ENCODE measurements at places on chromosomes 13 and 19.

- H3K36me3 ChIP-seq = no peaks in the 10 kb centered on the region
- no peak overlapping the region for H3K4me3 ChIP-seq
- H3K27me3 ChIP-seq = no peaks in the 10 kb centered on the region
- DNase-seq = no peak
- H3K4me1 ChIP-seq = no peaks in the 10 kb centered on the region
- no peak overlapping the region for H3K27ac ChIP-seq
Observed at GRCh38 chr13:67278235-67278634, 48.1 kb upstream of the PCDH9 start.

DNA sequence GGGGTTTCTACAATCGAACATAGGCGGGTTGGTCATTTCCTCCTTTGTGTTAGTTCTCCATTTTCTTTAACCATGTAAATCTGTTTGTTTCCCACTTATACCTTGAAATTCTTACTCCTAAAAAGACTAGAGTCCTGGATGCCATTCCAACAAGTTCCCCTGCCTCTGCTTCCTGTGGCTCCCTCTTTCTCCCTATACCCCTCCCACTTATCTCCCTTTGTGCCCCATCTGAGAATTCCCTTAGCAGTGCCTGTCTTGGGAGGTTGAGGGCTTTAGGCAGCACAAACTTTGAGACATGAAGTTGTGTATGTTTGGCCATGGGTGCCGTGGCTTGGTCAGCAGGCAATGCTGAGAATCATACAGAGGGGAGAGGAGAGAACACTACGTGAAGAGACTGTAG lies 176.4 kb downstream of the RGCC start:
- H3K27me3 ChIP-seq = no peaks in the 10 kb centered on the region
- H3K4me3 ChIP-seq = no peak overlapping the region
- H3K27ac ChIP-seq = no peak overlapping the region
- no peaks in the 10 kb centered on the region for H3K36me3 ChIP-seq

- DNase-seq = no peak
- no peaks in the 10 kb centered on the region for H3K36me3 ChIP-seq
- no peaks in the 10 kb centered on the region for H3K27me3 ChIP-seq
- no peaks in the 10 kb centered on the region for H3K4me1 ChIP-seq
- H3K27ac ChIP-seq = no peak overlapping the region
Observed at GRCh38 chr19:36987091-36987490, 71.0 kb downstream of the ZNF568 start.

- no peaks in the 10 kb centered on the region for H3K36me3 ChIP-seq
- no peak overlapping the region for H3K4me3 ChIP-seq
- H3K4me1 ChIP-seq = no peaks in the 10 kb centered on the region
- no peaks in the 10 kb centered on the region for H3K27me3 ChIP-seq
- no peak overlapping the region for H3K27ac ChIP-seq
Observed at GRCh38 chr19:8370176-8371010, 6.4 kb downstream of the ANGPTL4 start.

- H3K27me3 ChIP-seq = no peaks in the 10 kb centered on the region
- no peak for DNase-seq
- no peaks in the 10 kb centered on the region for H3K4me1 ChIP-seq
- H3K4me3 ChIP-seq = no peak overlapping the region
Observed at GRCh38 chr13:32142956-32143375, 111.4 kb downstream of the FRY start.

- no peak overlapping the region for H3K27ac ChIP-seq
- no peak for DNase-seq
- peaks cover 5% of the 10 kb centered on the region for H3K36me3 ChIP-seq
- H3K27me3 ChIP-seq = no peaks in the 10 kb centered on the region
Observed at GRCh38 chr19:1155352-1156304, 18.4 kb downstream of the SBNO2 start.

GRCh38 chr19:18894254-18895037 lies 1.5 kb downstream of the CERS1 start:
- no peaks in the 10 kb centered on the region for H3K4me1 ChIP-seq
- H3K4me3 ChIP-seq = no peak overlapping the region
- no peaks in the 10 kb centered on the region for H3K27me3 ChIP-seq
- no peak for DNase-seq
- H3K27ac ChIP-seq = no peak overlapping the region

DNA sequence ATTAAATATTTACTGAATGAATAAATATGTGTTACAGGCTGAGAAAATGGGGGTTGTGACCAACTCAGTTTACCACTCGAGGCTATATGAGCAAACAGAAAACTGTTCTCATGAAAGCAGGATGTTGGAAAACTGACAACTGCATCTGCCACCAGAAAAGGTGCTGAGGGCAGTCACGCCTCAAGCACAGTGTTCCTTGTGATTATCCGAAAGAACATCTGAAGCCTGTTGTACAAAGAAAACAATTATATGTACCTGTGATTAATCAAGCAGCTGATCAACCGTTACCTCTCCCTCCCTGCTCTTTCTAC lies 6.2 kb upstream of the KLK13 start:
- H3K27ac ChIP-seq = no peak overlapping the region
- no peaks in the 10 kb centered on the region for H3K36me3 ChIP-seq
- H3K4me3 ChIP-seq = no peak overlapping the region
- no peaks in the 10 kb centered on the region for H3K4me1 ChIP-seq
- no peaks in the 10 kb centered on the region for H3K27me3 ChIP-seq

DNA sequence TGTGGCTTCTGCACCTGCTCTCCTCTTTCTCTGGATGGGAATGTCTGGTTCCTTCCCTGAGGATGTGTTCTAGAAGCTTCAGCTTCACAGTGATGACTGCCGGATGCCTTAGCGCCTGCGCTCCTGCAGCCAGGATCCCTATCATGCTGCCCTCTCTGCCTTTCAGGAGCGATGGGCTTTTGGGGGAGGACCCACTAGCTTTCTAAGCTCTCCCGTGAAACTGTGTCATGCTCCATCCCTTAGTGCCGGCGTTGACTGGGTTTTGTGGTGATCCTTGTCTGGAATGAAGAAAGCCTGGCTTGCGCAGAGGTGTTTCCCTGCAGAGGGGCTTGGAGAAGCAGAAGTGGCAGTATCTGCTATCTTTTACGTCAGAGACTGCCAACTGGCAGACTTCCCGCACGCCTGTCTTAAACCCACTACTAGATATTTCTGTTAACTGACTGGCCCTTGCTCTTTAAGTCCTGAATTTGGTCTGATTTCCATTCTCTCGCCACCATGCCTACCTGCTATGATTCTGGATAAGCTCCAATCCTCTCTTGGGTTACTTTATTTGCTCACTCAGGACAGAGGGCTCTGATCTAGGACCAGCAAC lies 3.8 kb upstream of the KMT2B start:
- peaks cover 60% of the 10 kb centered on the region for H3K4me1 ChIP-seq
- H3K27me3 ChIP-seq = no peaks in the 10 kb centered on the region
- H3K36me3 ChIP-seq = no peaks in the 10 kb centered on the region

DNA sequence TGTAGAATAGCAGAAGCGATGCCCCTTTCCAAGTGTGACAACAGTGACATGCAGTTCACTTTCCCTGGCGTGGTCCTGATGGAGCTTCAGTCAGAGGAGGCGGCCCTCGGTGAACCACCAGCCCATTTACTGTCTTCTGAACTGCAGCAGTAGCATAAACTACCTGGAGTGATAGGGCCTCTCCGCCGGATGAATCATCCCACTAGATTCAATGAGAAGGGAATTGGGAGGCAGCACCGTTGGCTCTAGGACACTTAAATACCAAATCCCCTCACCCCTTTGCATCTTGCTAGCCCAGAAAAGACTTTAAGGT lies 112.8 kb upstream of the GPR12 start:
- no peak overlapping the region for H3K27ac ChIP-seq
- H3K4me1 ChIP-seq = no peaks in the 10 kb centered on the region
- H3K36me3 ChIP-seq = no peaks in the 10 kb centered on the region
- no peak overlapping the region for H3K4me3 ChIP-seq
- no peak for DNase-seq

DNA sequence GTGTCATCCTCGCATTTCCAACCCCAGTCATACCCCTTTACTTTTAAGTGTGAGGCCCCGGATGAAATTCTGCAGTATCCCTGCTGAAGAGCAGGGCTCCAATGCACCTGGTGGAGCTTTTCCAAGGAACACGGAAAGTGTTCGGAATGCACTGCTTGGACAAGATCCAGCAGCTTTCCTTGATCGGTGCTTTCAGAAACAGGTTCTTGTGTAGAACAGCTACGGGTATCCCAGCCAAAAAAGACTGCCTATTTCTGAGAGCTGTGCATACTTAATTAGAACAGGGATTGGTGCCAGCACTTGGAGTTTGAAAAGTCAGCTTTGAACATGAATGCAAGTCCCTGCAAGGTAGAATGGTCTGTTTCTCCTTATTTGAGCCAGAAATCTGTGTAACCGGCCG lies 87.2 kb upstream of the C1QTNF9B start:
- no peaks in the 10 kb centered on the region for H3K36me3 ChIP-seq
- peaks cover 3% of the 10 kb centered on the region for H3K27me3 ChIP-seq
- no peak overlapping the region for H3K4me3 ChIP-seq
- no peak overlapping the region for H3K27ac ChIP-seq

DNA sequence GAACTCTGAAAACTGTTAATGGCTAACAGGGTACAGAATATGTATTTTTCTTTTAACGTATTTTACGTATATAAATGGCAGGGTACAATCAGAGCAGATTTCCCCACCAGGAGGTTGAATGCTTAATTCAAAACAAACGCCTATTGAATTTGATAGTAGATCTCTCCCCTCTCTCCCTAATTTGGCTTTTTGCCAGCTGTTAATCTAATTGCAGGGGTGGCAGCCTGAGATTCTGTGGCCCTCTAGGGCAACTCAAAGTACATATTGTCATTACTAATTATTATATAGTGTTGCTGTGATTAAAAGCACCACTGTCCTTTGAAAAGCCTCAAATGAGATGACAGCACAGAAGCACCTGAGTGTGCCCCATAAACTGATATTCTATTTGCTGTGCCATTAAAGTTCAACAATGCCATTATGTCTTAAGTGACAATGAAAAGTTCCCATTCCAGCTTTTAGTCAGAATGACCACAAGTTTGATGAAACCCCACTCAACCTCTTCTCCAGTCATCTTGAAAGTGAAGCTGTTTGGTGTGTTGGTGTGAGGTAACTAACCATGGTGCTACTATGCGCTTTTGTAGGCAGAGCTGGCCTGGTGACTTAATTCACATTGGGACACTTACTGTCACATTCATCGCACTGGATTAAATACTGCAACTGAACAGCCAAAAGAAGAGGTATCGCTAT lies 351.4 kb downstream of the KCNRG start:
- no peaks in the 10 kb centered on the region for H3K36me3 ChIP-seq
- H3K4me1 ChIP-seq = peaks cover 28% of the 10 kb centered on the region
- DNase-seq = no peak

- H3K4me3 ChIP-seq = peak overlapping the region; percentile 92
- no peaks in the 10 kb centered on the region for H3K36me3 ChIP-seq
- no peak for DNase-seq
Observed at GRCh38 chr13:21672287-21672680, 1.4 kb downstream of the FGF9 start.

DNA sequence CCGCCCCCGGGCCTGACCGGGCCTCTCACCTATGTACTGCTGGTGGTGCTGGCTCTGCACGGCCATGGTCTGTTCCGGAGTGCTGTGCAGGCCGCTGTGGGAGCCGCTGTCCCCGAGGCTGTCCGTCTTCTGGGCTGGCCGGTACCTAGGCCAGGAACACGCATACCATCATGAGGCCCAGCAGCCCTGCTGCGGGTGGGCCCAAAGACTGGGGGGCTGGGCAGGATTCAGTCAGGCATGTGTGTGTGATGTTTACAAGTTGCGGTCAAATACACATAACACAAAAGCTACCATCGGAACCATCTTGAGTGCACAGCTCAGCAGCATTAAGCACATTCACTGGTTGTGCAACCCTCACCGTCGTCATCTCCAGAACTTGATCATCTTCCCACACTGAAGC lies 32.2 kb upstream of the RANBP3 start:
- DNase-seq = no peak
- H3K36me3 ChIP-seq = no peaks in the 10 kb centered on the region
- H3K4me1 ChIP-seq = no peaks in the 10 kb centered on the region
- H3K27me3 ChIP-seq = no peaks in the 10 kb centered on the region
- H3K27ac ChIP-seq = no peak overlapping the region

DNA sequence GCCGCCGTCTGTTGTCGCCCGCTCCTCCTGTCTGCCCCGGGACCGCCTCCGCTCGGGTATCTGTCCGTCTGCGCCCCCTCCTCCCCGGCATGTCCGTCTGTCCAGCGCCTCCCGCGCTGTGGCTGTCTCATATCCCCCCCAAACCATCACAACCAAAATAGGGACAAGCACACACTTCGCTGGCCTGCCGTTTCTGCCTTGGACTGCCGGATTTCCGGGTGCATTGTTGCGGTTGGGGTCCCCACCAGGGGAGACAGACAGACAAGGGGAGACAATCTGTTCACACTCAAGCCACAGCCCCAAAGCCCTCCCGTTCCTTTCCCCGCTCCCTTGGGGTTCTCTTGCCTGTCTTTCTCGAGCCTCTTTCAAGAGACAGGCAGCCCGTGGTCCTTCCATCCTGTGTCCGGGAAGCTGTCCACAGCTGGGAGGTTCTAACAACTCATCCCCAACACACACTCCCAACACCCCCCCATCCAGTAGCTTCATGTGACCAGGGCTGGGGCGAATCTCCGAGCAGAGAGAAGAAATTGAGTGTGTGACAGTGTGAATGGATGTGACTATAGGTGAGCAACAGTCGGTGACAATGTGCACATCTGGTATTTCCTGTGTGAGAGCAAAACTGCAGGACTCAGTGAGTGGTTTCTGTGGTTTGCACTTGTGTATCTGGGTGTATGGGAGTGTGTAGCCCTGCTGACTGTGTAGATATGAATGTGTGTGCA lies 16.5 kb upstream of the FOSB start:
- no peaks in the 10 kb centered on the region for H3K36me3 ChIP-seq
- peak; percentile 70 for DNase-seq
- peak overlapping the region; percentile 99 for H3K27ac ChIP-seq
- peaks cover 41% of the 10 kb centered on the region for H3K4me1 ChIP-seq
- H3K27me3 ChIP-seq = no peaks in the 10 kb centered on the region

DNA sequence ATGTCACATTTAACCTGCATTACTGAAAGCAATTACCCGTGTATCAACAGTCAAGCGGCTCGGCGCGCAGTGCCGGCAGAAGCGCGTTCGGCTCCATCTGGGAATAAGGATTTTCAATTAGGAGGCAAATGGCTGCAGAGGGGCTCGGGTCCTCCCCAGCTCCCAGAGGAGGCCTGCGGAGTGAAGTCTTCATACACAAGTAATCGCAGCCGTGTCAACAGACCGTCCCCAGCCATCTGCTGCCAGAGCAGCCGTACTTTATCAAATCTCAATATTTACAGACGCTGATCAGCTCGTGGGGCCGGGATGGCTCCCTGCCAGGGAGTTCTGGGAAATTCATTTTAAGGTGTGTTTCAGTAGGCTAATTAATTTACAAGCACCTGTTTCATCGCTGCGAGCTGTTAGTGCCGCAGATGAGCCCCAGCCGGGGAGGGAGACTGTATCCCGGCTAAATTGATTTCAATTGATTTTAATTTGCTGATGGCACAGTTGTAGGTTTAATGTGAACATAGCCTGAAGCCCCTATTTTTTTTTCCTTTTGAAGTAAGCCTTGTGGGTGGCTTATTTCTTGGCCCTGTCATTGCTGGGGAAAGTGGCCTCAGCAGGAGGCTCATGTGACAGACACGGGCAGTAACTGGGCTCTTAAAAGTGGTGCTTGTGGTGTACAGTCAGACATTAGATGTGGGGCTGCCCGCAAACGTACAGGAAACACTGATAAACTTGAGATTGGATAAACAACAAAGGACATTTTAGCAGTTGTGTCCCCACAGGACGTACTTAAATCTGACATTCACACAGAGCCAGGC lies 252.7 kb downstream of the TEX29 start:
- no peaks in the 10 kb centered on the region for H3K36me3 ChIP-seq
- no peak overlapping the region for H3K4me3 ChIP-seq
- H3K4me1 ChIP-seq = no peaks in the 10 kb centered on the region
- H3K27me3 ChIP-seq = no peaks in the 10 kb centered on the region

- H3K27me3 ChIP-seq = no peaks in the 10 kb centered on the region
- H3K4me3 ChIP-seq = peak overlapping the region; percentile 63
- H3K4me1 ChIP-seq = peaks cover 22% of the 10 kb centered on the region
- peak overlapping the region; percentile 94 for H3K27ac ChIP-seq
- peak; percentile 93 for DNase-seq
- peaks cover 8% of the 10 kb centered on the region for H3K36me3 ChIP-seq
Observed at GRCh38 chr19:1249298-1249989, 1.1 kb downstream of the MIDN start.

Data from naive thymus-derived CD4-positive, alpha-beta T cell (primary cell).